Hippocampal formation (tissue), 2 donors: ENCODE measurements at places on chromosomes 16 and 17.

- no peak for DNase-seq
Measured at GRCh38 chr17:55770196-55770870, 19.5 kb downstream of the PCTP start.

DNA sequence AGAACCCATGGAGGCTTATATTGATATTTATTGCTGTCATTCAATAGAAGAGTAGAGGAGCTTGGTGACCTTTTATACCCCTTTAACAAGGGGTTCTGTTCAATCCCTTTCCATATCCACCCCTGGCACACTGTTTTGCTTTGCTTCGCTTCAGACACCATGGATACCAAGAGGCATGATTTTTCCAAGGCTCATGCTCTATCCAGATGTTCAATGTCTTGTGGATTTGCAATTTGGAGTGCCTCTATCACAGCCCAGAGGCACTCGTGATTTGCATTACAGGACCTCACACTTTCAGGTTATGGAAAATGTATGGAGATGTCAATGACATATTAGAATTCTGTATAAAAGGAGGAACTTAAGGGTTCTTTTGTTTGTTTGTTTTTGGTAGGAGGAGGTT, 21.5 kb downstream of the CFAP20 start:
- no peak for DNase-seq

DNA sequence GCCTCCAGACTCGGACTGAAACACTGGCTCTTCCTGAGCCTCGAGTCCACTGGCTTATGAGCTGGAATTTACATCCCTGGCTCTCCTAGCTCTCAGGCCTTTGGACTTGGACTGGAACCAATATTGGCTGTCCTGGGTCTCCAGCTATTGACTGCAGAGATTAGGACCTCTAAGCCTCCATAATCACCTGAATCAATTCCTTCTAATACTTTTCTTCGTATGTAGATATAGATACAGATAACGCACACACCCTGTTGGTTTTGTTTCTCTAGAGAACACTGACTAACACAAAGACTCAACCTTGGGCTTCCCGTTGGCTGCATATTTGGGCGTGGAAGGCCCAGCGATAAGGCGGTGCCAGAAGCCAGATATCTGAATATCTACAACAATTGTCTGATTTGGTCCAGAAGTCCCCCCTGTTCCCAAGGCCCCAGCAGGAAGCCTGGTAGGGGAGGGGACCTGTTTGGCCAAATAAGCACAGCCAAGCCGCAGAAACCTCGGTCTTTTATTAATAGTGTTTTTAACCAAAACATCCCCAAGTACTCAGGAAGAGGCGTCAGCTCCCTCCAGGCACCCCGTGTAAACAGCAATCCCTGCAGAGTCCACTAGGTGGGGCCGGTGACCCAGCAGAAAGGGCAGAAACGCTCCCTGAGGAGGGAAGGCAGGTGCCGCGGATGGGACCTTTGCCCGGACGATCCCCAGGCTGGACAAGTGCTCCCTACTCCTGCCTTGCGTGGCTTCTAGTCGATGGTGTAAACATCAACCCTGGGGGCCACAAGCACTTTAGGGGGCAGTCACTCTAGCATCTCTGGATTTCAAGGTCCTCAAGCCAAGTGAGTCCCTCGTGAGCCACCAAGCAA, 57.0 kb downstream of the ABR start:
- peak; percentile 53 for DNase-seq

GRCh38 chr16:1057252-1057932, 15.2 kb upstream of the SSTR5 start:
- no peak for DNase-seq

GRCh38 chr17:46158323-46159296, 34.6 kb downstream of the KANSL1 start:
- DNase-seq: no peak

DNA sequence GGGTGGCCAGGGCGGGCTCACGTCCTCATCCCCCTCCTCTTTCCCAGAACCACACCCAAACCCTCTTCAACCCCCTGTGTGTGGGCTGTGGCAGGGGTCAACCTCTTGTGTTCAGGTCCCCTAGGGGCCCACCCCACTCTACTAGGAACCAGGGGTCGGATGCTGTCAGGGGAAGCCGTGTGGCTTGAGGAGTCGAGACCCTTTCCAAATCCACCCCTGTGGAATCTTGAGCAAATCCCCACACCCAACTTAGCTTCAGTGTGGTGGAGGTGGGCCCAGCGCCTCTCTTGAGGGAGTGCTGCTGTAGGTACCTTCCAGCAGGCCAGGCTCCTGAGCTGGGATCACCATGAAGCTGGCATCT, 121.5 kb downstream of the MRM1 start:
- DNase-seq: no peak

DNA sequence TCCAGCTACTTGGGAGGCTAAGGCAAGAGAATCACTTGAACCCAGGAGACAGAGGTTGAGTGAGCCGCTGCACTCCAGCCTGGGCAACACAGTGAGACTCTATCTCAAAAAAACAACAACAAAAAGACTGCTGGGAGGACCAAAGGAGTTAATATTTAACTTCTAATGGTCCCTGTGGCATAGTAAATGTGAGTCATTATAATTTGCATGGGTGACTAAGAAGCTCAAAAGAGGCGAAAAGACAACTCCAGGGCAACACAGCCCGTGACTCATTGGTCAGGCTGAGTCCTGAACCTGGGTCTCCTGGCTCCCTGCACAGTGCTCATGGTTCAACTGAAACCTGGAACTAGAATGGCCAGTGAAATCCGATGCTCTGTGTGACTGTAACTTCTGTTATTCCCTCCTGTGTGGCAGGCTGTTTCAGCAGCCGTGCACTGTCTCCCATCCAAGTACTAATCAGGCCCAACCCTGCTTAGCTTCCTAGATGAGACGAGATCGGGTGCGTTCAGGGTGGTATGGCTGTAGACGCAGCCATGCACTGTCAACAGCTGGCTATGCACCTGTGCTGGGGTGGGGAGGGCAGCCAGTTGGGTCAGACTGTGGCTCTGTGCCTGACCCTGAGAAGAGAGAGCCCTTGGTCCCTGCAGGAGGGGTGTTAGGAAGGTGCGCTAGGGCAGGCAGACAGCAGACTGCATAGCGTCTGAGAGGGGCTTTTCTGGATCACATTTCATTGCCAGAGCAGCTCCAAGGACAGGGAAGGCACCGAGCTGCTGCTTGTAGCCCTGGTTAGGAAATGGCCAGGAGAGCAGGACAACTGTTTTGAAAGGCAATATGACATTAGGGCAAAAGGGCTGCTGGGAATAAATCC, 14.5 kb upstream of the GPRC5C start:
- no peak for DNase-seq

- no peak for DNase-seq
Measured at GRCh38 chr17:77145224-77145611, 4.4 kb downstream of the SEC14L1 start.

DNA sequence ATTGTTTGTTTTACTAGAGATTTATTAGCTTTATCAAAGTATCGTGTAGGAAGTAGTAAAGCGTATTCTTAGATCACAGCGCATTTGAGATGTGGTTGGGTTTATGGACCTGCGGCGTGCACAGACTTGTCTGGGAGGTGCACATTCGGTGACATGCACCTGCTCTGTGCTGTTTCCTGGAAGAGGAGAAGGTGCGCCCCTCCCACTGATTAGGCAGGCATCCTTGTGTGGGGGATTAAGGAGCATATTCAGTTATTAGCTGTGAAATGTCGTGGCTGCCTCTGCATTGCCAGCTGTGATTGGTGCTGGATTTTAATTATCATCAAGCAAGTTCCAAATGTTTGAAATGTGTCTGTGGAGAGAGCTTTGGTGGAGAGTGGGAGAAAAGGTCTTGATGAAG, 903.8 kb upstream of the RBFOX1 start:
- no peak for DNase-seq
